Astrocyte of the hippocampus (primary cell): ENCODE measurements at places on chromosomes 2 and 18.

DNA sequence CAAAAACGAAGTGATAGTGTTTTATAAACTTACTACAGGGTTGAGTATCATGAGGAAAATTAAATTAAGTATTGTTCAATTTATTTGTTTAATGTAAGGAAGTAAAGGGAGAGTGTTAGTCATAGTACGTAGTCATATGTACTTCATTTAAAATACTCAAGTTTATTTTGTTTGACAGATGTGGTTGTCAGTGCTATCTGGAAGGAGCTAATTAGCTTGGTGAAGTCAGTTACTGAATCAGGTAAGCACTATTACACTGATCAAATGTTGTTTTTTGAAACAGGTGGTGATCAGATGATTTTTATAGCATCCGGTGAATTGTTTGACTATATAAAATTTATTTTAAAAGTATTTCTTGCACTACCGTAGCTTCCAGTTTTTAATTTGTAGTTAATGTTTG is 28.8 kb downstream of the RIF1 start:
- no peak for DNase-seq

GRCh38 chr2:45458909-45459563 is 152.0 kb downstream of the SRBD1 start:
- peak; percentile 82 for DNase-seq

GRCh38 chr2:64166212-64166611 is 22.0 kb upstream of the PELI1 start:
- DNase-seq, result no peak

GRCh38 chr2:235766278-235766677 is 272.4 kb downstream of the AGAP1 start:
- peak; percentile 88 for DNase-seq

GRCh38 chr2:62736899-62737559 is 31.5 kb downstream of the EHBP1 start:
- peak; percentile 36 for DNase-seq

DNA sequence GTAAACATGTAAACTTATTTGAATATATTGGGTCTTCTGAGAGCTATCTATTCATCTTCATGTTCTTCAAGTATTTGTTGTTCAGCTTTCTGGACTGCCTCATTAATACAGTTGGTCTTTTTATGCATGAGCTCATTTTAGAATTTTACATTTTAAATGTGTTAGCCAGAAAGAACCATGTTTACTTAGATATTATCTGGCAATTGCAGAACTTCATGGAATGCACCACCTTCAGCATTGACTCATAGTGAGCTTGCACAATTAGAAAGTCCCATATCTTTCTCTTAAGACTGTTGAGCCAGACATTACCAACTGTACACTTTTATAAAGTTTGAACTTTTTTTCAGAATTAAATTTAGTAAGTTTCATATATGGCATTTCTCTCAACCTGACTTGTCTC is 536.7 kb downstream of the RIT2 start:
- peak; percentile 50 for DNase-seq

GRCh38 chr2:39636306-39636705 is 29.4 kb upstream of the TMEM178A start:
- DNase-seq, result no peak
